ENCODE measurements at places on chromosomes 2 and 18.

- no peak for DNase-seq
These were observed 8.4 kb upstream of the INO80C start for GRCh38 chr18:35506024-35506712.

GRCh38 chr2:140797718-140798117, 1333.1 kb downstream of the LRP1B start:
- no peak for DNase-seq

DNA sequence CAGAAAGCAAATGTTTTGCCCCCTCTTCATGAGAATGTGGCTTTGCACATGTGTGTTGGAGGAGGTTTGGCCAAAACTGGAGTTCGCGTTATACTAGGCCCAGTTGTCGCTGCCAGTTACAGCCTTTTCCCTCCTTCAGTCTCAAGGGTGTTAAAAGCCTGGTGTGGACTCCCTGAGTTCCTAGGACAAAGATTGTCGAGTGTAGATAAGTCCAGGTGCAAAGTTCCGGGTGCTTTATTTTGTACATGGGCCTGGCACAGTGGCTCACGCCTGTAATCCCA, 542 bp upstream of the RNF103 start:
- peak; percentile 60 for DNase-seq

GRCh38 chr2:128986026-128986715, 667.5 kb upstream of the HS6ST1 start:
- no peak for DNase-seq

GRCh38 chr2:86477349-86477748, 36.2 kb downstream of the KDM3A start:
- no peak for DNase-seq

- DNase-seq, result no peak
These were observed 43.5 kb upstream of the ZNF397 start for GRCh38 chr18:35197296-35197695.

DNA sequence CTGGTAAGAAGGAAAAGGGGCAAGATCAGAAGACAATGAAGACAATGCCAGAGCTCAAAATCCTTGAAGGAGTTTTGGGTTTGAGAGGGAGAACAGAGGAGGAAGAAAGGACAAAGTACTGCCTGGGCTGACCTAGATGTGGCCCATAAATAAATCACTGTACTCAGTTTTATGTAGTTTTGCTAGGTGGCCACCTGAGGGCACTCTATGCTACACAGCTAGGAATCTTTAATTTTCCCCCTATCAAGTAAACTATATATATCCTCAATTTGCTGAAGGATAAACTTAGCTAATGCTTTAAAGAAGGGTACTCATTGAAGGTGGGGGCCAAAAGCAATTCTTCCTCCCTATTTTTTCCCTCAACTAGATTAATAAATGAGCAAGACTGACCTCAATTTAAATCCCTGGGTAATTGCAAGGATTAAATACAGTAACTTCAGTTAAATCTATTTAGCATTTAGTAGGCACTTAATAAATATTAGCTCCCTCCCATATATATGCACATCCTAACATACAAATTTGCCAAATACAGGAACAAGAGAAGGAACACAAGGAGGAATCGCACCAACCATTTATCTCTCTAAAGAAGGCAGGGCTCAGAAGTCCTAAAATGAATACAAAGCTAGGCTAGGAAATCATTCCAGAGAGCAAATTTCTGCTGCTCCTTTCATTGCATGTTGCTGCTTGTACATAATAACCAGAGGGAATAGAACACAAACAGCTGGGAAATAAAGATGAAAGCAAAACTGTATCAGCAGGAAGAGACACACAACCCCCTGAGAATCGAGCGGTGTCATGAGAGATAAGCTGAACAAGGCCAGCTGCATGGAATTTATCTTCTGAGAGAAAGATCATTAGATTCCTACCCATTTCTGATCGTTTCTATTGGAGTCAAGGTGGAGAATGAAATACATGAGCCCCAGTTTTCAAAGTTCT, 540.1 kb downstream of the NRXN1 start:
- DNase-seq, result peak; percentile 54

GRCh38 chr2:46988230-46988629, 72.6 kb upstream of the MCFD2 start:
- DNase-seq, result no peak

GRCh38 chr18:48428475-48429177, 19.4 kb upstream of the ZBTB7C start:
- DNase-seq, result no peak

- DNase-seq, result no peak
These were observed 91.9 kb upstream of the IL1R2 start for GRCh38 chr2:101899871-101900270.

- peak; percentile 26 for DNase-seq
These were observed 1.7 kb downstream of the MZT2B start for GRCh38 chr2:130183512-130184373.

DNA sequence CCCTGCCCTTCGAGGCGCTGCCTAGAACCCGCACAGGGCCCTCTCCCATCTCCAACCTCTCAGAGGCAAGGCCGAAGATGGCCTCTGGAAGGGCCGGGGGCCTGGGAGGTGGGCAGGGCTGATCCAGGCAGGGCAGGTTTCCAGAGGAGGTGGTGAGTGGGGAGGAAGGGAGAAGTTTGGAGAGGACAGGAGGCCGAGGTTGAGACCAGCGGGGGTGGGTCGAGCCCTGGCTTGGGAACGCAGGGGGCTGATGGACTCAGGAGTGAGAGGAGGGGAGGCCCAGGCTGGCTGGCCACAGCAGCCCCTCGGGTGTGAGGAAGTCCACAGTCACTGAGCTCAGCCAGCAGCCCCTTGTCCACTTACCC, 10.5 kb downstream of the CAPN10 start:
- DNase-seq, result no peak

DNA sequence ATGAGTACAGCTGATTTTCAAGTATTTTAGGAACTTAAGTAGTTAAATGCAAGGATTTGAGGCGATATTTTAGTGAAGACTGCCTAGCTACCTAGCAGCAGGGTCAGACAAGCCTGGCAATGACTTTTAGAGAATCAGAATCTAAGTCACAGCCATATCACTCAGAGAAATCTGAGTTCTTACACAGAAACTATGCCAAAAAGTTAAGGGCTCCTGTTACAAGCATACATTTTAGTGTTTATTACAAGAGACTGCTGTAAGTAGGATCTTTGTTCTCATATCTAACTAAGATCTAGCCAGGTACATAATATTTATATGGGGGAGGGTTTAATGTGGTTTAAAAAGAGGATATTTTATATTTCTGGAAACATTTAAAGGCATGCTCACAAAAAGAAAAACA, 37.5 kb downstream of the MAP4K3 start:
- no peak for DNase-seq

DNA sequence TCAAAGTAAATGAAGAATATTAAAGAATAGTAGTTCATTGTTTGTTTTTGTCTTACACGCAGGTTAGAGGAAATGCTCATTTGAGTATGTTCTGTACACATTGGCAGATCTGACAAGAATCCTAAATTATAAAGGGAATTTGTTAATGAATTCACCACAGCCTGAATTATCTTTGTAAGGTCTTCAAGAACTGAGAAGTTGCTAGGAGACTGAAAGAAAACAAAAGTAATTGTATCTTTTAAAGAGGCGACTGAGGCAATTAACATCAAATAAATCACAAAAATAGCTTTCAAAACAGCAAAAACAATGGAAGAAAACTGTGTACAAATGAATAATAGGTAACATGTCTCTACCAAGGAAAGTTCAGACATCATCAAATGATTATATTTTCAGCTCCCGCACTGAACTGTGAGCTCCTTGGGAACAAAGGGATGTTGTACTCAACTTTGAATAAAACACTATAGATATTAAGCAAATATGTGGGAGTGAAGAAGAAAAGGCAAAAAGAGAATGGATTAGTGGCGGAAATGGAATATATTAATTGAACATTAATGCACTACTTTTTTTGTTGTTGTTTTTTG, 51.7 kb upstream of the ATIC start:
- no peak for DNase-seq

GRCh38 chr18:66640431-66640830, 36.5 kb upstream of the CDH19 start:
- no peak for DNase-seq

DNA sequence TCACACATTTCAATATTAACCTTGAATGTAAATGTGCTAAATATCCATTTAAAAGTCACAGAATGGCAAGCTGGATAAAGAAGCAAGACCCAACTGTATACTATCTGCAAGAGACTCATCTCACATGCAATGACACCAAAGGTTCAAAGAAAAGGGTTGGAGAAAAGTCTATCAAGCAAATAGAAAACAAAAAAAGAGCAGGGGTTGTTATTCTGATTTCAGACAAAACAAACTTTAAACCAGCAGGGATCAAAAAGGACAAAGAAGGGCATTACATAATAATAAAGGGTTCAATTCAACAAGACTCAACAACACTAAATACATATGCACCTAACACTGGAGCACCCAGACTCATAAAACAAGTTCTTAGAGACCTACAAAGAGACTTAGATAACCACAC, 14.5 kb upstream of the UNC80 start:
- no peak for DNase-seq

DNA sequence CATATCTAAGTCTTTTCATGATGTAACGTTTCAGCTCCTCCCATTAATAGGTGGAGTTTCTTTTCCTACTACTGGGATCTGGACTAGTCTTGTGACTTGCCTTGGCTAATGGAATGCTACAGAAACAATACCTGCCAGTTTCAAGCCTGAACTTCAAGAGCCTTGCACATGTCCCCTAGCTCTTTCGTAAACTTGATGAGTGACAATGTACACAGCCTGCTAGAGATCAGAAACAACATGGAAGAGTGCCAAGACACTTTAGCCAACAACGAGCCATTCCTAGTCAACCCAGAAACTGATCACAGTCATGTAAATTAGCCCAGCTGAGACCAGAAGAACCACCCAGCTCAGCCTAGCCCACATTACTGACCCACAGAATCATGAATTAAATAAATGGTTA, 24.8 kb upstream of the STK39 start:
- DNase-seq, result no peak

DNA sequence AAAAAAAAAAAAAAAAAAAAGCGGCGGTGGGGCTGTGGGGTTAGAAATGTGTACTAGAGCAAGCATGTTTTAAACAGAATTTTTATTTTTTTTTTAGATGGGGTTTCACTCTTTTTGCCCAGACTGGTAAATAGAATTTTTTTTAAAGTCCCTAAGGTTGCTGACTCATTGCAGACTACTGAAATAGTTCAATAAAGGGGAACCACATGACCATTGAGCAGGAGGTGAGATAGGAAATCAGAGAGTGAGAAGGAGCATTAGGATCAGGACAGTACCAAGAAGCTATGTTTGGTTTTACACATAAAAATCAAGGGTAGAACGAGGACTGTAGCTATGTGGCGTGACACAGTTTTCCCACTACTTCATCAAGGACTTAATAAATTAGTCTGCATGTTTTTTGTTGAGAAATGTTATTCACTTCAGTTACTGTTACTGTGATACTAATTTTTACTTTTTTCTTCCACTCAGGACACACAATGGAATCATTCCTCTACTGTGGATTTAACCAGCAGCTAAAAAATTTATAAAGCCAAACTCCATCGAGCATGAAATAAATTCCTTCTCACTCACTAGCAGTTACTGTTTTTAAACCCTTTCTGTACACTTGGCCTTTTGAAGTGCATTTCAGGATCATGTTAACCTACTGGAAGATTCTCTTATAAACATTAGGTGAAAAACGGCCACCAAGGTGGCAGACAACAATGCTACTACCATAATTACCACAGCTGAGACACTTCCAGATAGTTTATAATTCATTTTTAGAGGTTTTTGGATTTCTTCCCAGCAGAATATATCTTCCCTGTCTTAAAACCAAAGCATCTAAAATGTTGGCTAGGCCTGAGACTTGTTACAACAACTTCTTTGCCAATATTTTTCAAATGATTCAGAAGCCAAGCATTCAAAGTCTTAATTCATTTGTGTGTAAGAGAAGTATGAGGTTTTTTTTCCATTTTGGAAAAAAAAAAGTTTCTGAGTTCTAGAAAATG, 33.2 kb downstream of the LAMA1 start:
- no peak for DNase-seq
